ENCODE measurements at places on chromosomes 7 and 10.

- DNase-seq: no peak
These were observed 102.0 kb upstream of the RPA3 start for GRCh38 chr7:7820409-7820808.

GRCh38 chr10:50832171-50832751 is 53.2 kb downstream of the A1CF start:
- DNase-seq: no peak

DNA sequence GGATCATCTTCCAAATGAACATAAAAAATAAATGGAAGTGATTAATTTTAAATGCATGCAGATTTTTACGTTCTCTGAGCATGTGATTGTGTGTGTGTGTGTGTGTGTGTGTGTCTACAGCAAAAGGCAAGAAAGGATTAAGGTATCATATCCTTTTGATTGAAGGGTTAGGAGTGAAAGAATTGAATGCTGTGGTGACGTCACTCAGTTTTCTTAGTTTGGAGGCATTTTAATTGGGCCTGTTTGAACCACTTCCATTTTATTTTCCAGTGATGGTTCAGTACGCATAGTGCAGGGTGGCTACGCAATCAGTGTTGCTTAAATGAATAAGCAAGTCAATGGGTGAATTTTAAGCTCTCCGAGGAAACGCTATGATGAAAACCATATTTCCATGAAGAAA is 31.3 kb downstream of the TACC2 start:
- no peak for DNase-seq

DNA sequence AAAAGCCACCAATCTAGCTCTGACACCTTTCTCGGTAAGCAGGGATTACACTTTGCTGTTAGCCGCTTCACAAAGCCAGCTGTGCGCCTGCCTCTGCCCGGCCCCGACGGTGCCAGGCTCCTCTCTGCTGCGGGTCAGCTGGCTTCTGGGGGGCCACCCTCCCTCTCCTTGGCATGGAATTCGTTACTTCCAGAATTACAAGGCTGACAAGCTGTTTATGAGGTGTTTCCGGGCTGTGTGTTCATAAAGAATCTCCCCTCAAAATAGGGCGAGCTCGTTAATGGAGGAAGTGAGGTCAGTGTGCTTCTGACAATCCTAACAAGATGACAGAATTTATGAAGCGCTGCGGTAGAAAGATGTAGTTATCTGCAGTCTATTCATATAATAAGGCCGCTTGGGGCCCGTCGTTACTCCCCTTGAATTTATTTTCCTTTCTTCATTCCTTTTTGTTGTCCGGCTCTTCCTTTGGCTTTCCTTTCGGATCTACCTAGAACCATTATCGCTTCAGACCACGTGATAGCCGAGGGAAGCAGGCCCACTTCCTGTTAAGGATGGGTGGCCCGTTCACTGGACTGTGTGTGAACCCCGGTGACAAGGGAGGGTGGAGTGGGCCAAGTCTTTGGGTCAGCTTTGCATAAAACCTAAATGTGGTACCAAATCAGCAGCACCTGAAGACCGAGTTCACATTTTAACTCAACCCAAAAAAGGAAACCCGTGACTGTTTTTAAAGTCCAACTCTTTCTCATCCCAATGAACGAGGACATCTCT is 273.0 kb upstream of the YAE1 start:
- DNase-seq: no peak

- no peak for DNase-seq
These were observed 71.9 kb upstream of the DIP2C start for GRCh38 chr10:761376-761775.

GRCh38 chr10:43365001-43365400 is 6.4 kb upstream of the FXYD4 start:
- no peak for DNase-seq

DNA sequence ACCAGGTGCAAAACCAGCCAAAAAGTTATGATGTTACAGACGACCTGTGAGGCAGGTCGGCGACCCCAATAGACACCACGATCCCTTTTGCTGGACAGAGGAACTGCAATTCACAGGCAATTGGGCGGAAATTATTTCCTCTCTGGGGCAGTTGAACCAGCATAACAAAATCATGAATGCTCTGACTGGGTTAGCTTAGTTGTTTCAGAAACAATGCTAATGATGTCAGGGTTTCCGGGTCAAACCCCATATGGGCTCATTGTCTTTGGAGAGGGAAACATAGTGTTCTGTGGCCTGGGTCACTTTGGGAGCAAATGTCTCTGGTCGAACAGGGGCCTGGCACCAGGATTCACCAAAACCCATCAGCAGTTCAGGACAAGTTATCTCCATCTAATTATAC is 669.1 kb upstream of the NRP1 start:
- DNase-seq: no peak

DNA sequence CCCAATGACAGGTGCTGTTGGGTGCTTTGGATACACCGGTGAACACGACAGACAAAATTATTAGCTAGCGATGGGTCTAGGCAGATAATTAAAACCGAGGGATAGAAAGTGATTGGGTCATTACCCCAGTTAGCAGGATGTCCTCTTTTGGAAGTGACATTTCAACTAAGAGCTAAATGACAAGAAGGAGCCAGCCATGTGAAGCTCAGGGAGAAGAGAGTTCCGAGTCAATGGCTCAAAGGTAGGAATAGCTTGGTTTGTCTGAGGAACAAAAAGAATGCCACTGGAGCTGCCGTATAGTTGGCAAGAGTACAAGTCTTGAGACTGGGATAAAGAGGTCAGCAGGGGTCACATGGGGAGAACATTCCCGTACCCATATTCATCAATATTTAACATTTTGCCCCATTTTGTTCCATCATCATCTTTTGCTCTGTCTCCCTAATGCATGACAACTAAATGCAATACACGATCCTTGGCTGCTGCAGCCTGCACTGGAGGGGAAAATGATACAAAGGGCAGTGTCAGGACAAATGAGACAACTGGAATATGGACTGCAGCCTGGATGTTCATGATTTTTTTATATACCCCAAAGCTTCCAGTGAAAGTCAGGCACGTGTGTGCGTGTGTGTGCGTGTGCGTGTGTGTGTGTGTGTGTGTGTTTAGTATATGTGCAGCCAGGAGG is 115.7 kb downstream of the ICA1 start:
- no peak for DNase-seq

GRCh38 chr10:28946479-28946878 is 269.2 kb downstream of the BAMBI start:
- no peak for DNase-seq

GRCh38 chr7:50667789-50668226 is 102.6 kb upstream of the DDC start:
- DNase-seq: no peak

DNA sequence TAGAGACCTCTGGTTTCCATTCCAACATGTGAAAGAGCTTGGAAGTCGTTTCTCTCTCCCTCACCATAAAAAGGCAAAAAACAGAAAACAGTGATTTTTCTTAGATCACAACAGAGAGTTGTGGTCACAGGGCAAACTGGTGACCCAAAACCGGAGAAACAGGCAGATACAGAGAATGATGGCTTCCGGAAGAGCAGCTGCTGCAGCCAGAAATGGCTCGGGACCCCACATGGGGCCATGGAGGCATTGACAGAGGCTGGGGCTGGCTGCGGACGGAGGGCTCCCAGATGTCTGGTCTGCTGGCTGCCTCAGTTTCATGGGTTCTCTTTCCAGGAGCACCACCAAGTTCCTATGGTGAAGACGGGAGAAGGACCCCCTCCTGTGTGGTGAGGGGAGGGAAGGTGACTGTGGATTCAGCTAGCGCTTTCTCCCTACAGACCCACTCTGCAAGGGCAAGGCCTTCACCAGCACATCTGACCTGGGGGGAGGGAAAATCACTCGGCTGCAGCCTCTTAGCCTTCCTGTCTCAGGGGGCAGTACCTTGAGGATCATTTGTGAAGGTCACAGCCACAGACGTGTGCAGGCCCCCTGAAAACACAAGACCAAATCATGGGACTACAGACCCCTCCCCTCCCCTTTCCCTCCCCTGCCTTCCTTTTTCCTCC is 81.4 kb downstream of the WDR37 start:
- DNase-seq: no peak

DNA sequence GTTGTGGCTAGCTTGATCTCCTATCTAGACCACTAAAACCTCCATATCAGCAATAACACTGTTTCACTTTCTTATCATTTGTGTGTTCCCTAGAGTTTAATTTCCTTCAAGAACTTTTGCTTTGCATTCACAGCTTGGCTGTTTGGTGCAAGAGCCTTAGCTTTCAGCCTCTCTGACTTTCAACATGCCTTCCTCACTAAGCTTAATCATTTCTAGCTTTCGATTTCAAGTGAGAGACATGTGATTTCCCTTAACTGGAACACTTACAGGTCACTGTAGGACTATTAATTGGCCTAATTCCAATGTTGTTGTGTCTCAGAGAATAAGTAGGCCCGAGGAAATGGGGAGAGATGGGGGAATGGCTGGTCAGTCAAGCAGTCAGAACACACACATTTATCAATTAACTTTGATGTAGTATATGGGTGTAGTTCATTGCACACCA is 10.6 kb upstream of the BPGM start:
- DNase-seq: no peak

DNA sequence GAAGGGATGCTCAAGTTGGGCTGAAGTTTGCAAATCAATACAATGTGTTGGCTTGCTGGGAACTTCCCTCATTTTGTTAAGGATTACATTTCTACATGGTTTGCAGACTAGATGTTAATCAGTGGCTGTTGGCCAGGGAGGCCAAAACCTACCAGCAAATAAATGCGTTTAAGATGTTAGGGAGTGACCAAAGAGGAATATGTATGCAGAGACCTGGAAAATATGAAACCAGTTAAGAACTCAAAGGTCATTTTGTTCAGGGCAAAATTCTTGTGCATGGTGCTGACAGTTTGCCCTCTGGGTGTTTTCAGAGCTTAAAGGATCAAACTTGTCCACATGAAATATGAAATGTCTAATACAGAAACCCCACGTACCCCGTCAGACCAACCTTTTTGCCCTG is 30.3 kb downstream of the GATA3 start:
- DNase-seq: no peak

DNA sequence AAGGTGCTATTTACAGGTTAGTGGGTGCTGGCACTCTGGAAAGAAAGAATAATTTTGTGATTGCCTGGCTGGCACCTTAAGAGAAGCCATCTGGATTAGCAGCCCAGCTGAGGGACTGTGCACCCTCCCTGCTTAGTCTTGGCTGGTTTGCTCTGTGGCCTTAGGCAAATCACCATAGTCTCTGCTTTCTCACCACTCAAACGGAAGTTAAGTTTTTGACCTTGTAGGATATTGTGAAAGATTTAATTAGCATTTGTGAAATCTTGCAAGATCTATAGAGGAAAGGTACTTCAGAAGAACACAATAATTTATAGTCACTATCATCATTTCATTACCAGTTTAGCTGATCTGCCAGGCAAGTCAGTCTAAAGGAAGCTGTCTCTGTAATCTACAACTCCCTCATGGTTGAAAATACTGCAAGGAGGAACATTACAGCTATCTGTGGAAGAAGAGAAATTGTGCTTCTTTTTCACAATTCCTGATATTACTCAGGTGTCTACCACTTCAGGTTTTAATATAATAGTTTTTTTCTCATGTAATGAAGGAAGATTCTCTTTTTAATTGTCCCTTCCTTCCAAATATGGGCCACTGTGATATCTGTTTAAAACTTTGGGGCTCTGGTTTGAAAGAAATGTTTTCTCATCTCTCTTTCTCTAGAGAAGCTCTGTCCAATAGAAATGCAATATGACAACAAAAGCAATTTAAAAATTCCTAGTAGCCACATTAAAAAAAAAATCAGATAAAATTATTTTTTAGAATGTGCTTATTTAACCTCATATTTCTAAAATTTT is 219.6 kb downstream of the PTEN start:
- DNase-seq: no peak

- no peak for DNase-seq
These were observed 35.1 kb downstream of the AGR3 start for GRCh38 chr7:16846601-16847165.

GRCh38 chr7:40147371-40148246 is 12.8 kb downstream of the SUGCT start:
- DNase-seq: no peak

GRCh38 chr7:155352076-155352752 is 54.5 kb downstream of the INSIG1 start:
- no peak for DNase-seq

DNA sequence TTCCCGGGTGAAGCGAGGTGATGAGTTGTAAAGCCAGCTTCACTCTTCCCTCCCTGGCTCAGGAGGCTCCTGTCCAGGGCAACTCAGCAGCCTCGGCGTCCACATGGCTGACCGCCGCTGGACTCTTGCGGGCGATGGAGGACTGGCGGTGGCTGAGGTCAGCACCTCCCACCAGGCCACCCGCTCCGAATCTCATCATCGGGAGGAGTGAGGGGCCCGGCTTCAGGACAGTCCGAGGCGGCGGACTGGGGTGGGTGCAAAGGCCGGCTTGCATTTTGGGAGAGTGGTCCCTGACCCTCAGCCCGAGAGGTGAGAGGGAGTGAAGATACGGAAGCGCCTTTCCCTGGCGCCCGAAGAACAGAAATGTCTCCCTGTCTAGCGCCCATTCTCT is 759 bp downstream of the DNAJB12 start:
- no peak for DNase-seq

GRCh38 chr7:16817536-16817935 is 12.7 kb upstream of the AGR2 start:
- no peak for DNase-seq

DNA sequence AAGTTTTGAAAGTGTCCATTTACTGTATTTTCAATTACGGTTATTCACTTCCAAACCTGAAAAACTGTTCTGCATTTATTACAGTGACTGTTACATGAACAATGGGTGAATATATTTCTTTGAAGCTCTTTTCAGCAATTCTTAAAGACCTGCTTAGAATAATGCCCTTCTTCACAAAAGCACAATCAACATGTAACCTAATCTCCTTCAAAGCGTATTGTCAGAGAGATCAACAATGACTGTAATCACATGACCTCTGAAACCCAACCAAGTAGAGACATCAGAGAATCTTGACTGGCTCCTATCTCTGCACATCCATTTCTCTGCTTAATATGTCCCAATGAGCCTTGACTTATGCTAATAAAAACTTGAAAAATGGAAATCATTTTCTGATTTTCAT is 126.7 kb downstream of the NRCAM start:
- DNase-seq: no peak

DNA sequence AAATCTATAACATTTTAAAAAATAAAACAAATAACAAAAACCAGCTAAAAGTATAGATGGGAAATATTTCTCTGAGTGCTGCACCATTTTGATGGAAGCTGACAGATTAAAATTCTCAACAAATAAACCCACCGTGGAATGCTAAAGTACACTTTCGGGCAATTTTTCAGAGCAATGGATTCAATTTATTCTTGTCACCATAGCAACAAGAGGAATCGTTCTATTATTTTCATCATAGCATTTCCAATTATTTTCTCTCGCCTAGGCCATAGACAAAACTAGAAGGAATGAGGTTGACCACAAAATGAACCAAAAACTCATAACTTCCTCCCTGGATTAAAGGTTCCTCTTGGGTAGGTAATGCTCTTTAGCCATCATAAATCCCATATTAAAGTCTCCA is 44.6 kb upstream of the C7orf33 start:
- no peak for DNase-seq

DNA sequence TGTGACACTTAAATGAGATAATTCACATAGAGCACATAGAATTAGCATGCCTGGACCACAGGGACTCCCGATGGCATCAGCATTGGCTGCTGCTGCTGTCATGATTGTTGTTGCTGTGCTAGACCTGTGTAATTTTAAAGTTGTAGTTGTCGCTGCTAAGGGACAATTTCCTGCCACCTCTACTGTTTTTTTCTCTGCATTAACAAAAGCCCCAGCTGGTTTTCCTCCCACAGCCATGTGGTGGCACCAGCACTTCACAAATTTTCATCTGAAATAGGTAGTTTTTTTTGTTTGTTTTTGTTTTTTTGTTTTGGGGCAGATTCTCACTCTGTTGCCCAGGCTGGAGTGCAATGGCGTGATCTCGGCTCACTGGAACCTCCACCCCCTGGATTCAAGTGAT is 25.4 kb upstream of the PRXL2A start:
- DNase-seq: no peak

Data from NCI-H526 (cell line).